ENCODE measurements at places on chromosomes 7 and 10.

DNA sequence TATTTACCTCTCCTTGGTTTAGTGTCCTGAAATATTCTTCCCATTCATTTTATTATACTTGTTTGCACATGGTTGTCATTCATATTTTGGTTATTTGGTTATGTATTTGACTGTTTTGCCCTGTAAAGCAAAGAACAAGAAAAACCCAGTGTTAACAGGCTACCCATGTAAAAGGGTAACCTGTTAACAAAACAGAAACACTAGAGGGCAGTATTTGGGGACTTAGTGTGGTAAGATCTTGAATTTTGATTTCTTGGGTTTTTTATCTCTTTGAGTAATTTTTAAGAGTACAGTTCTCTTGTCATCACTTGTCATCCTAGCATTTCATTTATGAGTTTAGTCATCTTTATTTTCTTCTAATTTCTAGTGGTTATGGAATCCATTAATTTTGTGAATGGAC is 51.3 kb downstream of the POLL start:
- DNase-seq = no peak

DNA sequence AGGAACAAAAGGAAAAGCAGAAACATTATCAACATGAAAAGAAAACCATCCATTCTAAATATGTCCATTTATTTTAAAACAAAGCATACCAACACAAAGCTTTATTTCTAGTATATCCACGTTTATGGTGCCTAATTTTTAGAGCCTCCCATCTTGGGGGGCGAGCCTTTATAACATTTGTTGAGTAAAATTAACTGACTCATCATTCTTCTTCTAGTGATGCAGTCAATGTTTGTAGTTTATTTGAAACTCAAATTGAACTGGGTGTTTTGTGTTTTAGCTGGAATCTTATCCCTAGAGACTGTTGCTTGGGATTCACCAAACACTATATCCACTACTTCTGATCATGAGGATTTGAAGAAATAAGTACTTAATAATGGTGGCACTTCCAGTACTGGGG is 366.4 kb upstream of the NPVF start:
- no peak for DNase-seq

GRCh38 chr7:123282181-123282580 is 82.4 kb upstream of the SLC13A1 start:
- DNase-seq = no peak

DNA sequence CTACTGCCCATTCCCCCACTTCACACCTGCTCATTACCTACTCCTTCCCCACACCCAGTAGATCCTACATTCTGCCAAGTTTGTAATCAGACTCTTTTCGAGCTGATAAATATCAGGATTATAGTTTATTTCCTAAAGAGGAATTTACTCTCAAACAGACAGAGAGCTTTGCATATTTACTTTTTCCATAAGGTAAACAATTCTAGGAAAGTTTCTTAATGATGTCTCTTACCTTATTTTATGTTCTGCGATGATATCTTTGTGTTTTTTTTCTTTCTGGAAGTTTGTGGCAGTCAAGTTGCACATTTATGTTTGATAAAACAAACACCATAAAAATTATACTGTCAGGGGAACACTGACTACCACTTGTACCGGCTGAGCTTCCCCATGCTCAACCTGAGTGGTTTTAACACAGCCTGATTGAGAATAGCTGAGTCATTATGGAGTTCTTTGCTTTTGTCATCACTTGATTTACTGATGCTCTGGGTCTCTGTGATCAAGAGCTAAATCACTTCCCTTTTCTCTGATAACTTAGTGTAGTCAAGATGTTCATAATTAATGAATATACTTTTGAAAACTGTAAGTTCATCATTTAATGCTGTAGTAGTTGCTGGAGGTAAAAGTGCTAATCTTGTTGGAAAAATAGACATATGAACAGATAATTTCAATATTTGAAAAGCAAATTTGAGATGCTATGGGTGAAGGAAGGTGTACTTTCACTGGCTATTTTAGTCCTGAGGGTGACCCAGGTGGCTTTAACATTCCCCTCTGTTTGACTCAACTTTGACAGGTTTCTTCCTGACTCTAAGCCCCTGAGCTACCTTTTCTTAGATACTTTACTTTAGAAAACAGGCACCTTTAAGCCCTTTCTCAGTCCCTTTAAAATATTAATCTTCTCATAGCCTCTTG is 1034.5 kb upstream of the LRRTM3 start:
- DNase-seq = no peak

- no peak for DNase-seq
Observed at GRCh38 chr7:64888901-64889685, 14.0 kb upstream of the ZNF273 start.

DNA sequence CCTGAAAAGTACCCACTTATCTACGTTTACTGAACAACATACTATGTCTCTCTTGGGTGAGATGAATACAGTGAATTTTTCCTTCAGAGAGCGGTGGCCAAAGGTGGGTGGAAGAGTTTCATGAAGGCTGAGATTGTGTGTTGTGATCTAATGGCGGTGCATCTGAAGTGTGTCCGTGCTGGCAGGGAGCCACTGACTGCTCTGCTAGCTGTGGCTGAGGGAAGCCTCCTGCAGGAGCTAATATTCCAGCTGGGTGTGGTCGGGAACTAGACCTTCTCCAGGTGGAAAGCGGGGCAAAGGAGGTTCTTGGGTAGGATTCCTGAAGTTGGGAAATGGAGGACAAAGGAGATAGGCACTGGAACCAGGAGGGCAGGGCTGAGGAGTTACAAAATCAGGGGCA is 69.2 kb upstream of the GRB10 start:
- no peak for DNase-seq

- no peak for DNase-seq
Observed at GRCh38 chr7:103592844-103593243, 146.8 kb upstream of the SLC26A5 start.

- no peak for DNase-seq
Observed at GRCh38 chr10:125797994-125798662, 22.5 kb upstream of the MMP21 start.

DNA sequence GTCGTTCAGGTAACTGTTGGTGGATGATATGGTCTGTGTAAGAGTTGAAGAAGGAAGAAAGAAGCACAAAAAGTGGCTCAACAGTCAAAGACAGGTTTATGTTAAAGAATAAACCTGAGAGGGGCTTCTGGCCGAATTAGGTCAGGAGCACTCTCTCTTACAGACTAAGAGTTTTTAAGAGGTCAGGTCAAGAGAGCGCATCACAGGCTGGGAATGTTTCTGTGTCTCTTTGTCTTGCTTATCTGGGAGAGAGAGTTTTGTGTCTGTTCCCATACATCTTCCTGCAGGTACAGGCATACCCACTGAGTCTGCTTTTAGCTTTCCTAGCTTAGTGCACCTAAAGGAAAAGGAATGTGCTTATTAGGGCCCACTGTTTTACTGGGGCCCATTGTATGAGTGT is 22.2 kb upstream of the PRPF18 start:
- DNase-seq = no peak

GRCh38 chr7:106968160-106968559 is 76.3 kb upstream of the PRKAR2B start:
- DNase-seq = no peak

GRCh38 chr7:103307503-103308231 is 10.4 kb downstream of the PMPCB start:
- DNase-seq = no peak

GRCh38 chr7:79236352-79237028 is 217.0 kb downstream of the MAGI2 start:
- DNase-seq = no peak
